ENCODE measurements at places on chromosomes 4 and X.

- peak; percentile 59 for DNase-seq
Measured at GRCh38 chr4:101813604-101814003, 23.1 kb downstream of the BANK1 start.

DNA sequence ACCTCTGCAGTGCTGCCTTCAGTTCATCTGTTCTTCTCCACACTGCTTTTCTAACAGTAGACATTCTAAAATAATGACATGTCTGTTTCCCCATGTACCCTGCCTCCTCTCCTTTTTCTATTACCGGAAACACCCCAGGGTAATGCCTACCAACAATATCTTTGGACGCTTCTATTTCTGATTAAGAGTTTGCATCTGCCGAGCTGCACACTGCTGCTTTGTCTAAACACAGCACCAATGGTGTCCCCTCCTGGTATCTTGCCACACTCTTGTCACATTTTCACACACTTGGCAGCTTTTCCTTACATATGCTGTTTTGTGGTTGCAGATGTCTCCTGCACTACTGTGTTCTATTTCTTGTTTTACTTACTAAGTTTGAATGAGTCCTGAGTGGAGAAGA lies 288.8 kb downstream of the GRIA2 start:
- no peak for DNase-seq

DNA sequence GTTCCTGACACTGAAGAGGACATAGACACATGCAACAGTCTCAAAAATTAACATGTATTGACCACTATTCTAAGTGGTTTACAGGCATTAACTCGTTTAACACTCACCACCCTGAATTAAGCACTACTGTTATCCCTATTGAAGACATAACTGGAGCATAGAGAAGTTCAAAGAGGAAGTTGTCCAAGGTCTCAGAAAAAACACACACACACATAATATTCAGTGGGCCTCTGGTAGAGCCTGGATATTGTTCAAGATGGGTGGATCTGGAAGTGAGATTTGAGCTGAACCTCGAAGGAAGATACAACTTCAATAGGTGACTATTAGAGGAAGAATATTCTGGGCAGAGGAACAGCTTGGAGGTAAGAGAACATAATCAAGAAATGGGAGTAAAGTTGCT lies 334.9 kb downstream of the HNRNPD start:
- DNase-seq = no peak

DNA sequence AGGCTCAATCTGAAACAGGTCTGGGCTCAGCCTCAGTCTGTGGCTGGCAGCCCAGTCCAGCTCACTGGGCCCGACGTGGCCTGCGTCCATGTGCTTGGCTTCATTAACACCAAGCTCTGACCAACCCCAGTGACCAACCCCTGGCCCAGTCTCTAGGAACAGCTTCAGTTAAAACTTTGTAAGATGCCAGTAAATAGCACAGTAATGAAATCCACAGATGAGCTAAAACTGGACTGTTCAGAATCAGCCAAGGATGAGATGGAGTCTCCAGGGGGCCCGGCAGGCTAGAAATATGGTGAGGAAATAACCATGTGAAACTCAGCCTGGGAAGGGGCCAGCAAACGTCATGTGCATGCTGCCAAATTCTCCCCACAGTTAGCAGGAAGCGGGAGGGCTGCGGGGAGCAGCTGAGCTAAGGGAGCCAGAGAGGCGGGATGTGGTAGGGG lies 37.1 kb upstream of the XPNPEP2 start:
- no peak for DNase-seq

- DNase-seq = no peak
Measured at GRCh38 chr4:141513866-141514265, 122.5 kb upstream of the IL15 start.

DNA sequence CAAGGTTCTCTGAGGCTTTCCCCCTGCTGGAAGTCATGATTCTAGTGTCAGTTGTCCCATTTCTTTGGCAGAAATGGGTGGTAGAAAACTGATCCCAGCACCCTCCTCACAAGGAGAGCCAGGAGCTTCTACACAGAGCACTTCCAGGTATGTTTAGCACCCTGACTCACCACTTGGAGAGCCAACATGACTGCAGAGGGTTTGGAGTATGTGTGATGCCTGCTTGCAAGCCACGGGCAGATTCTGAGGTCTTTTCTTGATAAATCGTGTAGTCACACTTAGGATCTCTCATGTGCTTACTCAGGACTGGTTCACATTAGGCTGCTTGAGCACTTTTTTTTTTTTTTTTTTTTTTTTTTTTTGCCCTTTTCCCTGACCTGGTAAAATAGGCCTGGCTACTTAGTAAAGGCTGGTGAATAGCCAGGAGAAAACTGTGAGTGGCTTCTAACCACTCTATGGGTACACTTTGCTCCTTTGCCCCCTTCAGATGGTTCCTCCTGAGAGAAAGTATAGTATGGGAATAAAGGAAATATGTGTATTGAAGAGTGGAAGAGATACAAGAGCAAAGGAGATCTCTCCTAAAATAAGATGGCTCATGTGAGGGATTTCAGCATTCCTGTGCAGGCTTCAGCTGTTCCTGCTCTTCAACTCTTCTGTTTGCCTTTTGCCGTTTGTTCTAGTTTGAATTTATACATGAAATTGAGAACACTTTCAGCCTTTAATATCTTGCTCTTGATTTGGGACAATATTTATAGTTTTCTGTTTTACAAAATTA lies 103.6 kb downstream of the EMCN start:
- no peak for DNase-seq

GRCh38 chrX:19960913-19961312 lies 29.9 kb downstream of the BCLAF3 start:
- DNase-seq = no peak

- DNase-seq = no peak
Measured at GRCh38 chrX:117487421-117487820, 629.2 kb downstream of the KLHL13 start.

- no peak for DNase-seq
Measured at GRCh38 chr4:125529071-125529470, 214.3 kb downstream of the FAT4 start.

DNA sequence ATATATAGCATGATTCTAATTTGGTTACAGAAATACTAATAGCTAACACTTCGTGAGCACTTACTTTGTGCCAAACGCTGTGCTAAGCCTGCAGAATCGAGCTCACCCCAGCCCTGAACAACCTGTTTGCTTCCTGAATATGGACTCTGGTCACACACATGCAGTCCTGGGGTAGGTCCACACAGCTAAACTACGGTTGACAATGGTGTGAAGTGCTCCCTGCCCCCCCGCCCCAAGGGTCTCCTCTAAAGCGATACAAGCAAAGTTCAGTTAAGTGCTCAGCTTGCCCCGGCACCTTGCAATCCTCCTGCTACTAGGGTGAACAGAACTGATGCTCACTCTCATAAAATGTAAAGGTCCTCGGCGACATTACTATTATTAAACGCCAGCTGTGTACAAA lies 879 bp downstream of the FOXP3 start:
- DNase-seq = no peak

DNA sequence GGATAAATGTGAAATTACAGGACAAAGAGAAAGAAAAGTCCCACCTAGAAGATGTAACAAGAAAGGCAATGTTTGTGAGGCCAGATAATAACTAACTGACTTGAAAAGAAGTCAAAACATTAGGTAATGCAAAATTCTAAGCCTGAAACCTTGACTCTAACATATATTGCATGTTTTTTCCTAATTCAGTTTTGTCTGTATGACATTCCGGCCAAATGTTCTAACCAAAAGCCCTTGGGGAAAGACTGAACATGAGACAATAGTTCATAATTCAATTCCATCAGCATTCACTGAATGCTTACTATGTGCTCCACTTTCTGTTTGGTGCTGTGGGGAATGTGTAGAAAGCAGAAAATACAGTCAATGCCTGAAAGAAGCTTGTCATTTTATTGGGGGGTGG lies 84.8 kb upstream of the PLAC1 start:
- no peak for DNase-seq

- DNase-seq = no peak
Measured at GRCh38 chrX:95290455-95290854, 1394.2 kb upstream of the DIAPH2 start.

GRCh38 chr4:2924286-2924685 lies 38.9 kb downstream of the NOP14 start:
- DNase-seq = no peak

- DNase-seq = no peak
Measured at GRCh38 chrX:129719931-129720530, 18.7 kb upstream of the XPNPEP2 start.

GRCh38 chr4:139593091-139593564 lies 37.1 kb upstream of the SETD7 start:
- no peak for DNase-seq

DNA sequence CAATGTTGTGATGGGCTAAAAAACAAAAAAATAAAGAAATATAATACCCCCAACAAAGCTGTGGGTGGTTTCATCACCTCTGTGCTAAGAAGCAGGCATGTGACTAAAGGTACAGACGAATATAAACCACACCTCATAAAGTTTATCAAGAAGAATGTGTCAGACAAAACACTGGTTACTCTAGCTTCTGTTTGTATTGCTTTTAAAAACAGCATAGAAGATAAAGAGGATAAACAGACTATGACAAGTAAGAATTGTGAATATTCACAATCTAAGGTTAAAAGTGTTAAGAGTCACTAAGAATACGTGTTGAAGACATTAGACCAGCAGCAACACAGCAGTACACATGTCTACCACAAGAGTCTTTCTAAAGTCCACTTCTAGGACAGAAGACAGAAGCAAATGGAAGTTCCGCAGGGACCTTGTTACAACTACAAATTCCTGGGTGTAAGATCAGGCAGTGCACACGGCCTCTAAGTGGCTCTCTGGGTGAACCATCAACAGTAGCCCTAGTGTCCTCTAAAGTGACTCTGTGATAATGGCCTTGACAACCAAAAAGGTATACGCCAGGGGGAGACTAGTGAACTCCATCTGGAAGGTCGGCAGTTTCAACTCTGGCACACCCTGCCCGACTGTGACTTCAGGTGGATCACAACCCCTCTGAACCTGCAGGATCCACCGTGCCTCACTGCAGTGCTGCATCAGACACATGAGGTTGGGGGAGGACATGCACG lies 8.3 kb upstream of the FGFBP2 start:
- DNase-seq = no peak

- DNase-seq = no peak
Measured at GRCh38 chrX:125205133-125205917, 114.3 kb upstream of the TEX13C start.

GRCh38 chr4:1509366-1509765 lies 103.1 kb upstream of the NKX1-1 start:
- DNase-seq = no peak

DNA sequence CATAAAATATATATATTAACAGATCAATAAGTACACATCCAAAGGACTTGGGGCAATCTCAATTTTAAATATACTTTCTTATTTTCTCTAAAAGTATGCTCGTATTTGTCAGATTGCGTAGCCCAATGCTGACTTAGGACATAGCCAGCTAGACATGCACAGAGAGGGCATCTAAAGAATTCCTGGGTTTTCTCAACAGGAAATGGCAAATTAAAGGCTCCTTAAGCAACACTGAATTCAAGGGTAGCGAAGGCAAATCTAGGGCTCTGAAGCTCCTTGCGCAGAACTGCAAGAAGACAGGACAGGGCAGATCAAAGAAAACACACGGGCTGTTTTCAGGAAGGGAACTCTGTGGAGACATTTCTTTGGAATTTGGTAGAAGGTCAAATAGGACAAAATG lies 94.6 kb upstream of the FTHL17 start:
- no peak for DNase-seq

GRCh38 chr4:84491481-84491880 lies 7.6 kb downstream of the NKX6-1 start:
- no peak for DNase-seq

GRCh38 chrX:15908603-15909290 lies 54.1 kb upstream of the AP1S2 start:
- DNase-seq = no peak

GRCh38 chrX:43973249-43974099 lies at the start of gene NDP:
Gene NDP (minus strand): TSS chrX:43973390. CDS start chrX:43958645, 14,745 bp downstream.
- DNase-seq = no peak

- no peak for DNase-seq
Measured at GRCh38 chr4:121077496-121077895, 5.2 kb upstream of the NDNF start.

- no peak for DNase-seq
Measured at GRCh38 chr4:85741921-85742591, 267.1 kb downstream of the ARHGAP24 start.

DNA sequence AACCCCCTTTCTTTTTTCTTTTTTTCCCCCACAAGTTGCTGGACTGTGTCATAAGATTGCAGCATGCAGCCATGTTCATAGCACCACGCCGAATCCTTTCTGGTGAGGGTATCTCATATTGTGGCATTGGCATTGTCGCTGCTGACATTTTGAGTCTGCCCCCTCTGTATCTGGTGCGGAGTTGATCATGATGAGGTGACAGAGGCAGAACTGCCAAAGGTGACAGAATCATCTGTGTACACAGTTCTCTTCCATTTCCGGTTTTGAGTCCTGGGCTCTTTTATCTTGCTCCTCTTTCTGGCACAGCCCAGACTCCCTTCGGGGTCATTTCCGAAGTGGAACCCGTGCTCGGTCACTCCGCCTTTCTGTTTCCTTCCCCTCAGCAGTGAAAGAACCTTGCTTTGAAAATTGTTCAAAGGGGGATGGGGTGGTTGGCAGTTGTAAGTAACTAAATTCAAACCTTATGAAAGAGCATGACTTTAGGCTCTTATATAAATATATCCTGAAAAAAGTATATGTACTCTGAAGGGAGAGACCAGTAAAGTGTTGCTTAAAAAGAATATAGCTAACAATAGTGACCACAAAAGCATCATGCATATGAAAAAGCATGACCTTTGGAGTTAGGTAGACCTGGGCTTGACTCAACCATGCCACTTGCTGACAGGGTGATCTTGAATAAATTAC lies 55.0 kb upstream of the BMP2K start:
- peak; percentile 1 for DNase-seq
